OCI-LY7 (cell line): ENCODE measurements at places on chromosomes 5 and 9.

DNA sequence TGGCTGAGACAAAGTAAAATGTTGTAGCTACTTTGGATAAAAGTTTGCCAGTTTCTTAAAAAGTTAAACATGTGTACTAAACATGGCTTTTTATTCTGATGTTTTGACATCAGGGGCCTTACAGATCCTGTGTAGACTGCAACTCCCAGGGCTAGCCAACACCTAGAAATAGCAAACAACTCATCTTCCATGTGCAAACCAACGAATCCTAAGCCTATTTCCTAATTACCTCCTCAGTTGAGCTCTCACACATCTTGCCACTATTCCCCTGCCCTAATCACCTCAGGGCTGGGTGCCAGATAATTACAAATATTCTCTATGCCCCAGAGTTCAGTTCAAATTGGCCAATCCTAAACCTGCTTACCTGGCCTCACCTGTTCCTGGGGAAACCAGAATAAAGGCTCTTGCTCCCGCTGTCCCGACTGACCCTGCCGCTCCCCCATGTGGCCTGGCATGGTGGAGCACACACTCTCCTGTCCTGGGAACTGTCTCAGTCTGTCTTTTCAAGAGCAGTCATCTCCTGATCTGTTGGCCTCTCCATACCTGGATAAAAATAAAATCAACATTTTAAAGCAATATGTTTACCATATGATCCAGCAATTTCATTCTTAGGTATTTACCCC, 37.1 kb upstream of the FAM169A start:
- no peak for DNase-seq

DNA sequence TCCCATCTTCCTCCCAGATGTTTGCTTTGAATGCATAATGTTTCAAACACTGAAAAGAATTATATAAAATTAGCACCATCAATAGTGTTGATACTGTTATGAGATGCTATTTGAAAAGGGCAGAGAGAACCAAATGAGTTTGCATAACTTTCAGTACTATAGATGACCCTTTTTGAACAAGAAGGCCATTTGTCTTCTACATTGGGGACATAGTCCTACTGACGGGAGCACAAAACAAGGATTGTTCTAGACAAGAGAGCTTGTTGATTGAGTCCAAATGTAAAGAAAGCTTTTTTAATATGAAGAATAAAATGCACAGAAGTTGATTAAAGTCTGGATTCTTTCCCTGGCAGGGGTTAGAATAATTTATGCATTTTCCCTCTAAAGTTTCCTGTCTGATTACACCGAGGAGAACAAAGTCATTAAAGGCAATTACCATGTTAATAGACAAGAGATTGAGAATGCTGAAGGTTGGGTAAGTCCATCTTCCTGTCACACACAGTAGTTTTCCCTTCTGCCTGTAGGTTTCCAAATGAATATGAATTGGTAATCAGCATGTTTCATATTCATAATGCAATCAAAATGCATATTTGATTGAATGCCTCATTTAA, 32.8 kb upstream of the ADCY2 start:
- no peak for DNase-seq

DNA sequence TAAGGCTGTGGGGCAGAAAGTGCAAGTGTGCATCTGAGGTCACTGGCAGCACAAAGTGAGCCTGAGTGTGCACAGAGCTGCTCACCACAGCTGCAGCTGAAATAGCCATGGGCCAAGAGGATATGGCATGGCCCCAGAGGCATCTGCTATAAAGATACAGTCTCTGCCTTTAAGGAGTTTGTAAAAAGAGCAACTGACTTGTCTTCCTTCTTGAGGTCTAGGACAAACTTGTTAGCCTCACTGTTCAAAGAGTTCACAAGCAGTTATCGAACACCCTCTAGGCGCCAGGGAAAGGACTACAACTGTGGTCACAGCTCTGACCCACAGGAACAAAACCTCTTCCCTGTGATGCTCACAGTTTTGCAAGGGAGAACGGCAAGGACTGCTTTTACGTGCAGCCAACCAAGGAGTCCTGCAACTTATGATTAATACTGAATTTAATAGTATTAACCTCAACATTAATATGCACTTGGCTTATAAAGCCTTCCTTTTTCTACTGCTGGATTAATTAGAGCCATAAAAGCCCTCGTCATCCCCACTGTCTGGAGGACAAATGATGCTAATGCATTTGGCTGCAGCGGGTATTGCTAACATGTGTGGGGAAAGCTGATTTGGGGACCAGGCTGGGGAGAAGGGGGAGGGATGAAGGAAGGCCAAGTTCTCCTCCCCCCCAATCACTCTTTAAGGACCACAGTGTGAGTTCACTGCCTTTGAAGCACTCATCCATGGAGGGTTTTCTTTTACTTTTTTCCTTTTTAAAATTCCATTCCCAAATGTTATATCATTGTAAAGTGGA, 189.8 kb upstream of the TRIM32 start:
- DNase-seq, result no peak

DNA sequence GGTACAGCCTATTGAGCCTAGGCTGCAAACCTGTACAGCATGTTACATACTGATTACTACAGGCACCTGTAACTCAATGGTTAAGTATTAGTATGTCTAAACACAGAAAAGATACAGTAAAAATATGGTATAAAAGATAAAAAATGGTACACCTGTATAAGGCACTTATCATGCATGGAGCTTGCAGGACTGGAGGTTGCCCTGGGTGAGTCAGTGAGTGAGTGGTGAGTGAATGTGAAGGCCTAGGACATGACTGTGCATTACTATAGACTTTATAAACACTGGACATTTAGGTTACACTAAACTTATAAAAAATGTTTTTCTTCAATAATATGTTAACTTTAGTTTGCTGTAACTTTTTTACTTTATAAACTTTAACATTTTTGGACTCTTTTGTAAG, 171.3 kb downstream of the SLC28A3 start:
- no peak for DNase-seq

- DNase-seq, result no peak
These were observed 43.1 kb upstream of the NSMF start for GRCh38 chr9:137502008-137502911.

GRCh38 chr5:38462976-38463633, 93.3 kb downstream of the LIFR start:
- no peak for DNase-seq

- no peak for DNase-seq
These were observed 13.5 kb upstream of the BARX1 start for GRCh38 chr9:93968451-93969327.

DNA sequence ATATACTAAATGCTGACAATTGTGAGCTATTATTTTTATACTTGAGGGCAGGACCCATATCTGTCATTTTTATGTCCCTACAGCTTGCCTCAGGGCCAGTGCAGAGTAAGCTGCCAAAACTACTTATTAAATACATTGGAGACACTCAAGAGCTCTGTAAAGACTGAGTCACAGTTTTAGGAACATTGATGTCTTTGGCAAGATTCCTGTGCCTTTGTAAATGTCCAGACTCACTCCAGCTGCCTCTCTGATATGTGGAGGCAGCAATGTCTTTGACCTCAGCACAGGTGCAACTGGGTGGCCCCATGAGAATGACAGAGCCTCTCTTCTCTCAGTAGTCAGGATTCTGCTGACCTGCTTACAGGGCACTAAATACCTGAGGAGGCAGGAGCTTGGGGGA, 363.2 kb downstream of the OSTF1 start:
- no peak for DNase-seq

- DNase-seq, result no peak
These were observed 122.6 kb upstream of the KLF4 start for GRCh38 chr9:107612136-107612535.

DNA sequence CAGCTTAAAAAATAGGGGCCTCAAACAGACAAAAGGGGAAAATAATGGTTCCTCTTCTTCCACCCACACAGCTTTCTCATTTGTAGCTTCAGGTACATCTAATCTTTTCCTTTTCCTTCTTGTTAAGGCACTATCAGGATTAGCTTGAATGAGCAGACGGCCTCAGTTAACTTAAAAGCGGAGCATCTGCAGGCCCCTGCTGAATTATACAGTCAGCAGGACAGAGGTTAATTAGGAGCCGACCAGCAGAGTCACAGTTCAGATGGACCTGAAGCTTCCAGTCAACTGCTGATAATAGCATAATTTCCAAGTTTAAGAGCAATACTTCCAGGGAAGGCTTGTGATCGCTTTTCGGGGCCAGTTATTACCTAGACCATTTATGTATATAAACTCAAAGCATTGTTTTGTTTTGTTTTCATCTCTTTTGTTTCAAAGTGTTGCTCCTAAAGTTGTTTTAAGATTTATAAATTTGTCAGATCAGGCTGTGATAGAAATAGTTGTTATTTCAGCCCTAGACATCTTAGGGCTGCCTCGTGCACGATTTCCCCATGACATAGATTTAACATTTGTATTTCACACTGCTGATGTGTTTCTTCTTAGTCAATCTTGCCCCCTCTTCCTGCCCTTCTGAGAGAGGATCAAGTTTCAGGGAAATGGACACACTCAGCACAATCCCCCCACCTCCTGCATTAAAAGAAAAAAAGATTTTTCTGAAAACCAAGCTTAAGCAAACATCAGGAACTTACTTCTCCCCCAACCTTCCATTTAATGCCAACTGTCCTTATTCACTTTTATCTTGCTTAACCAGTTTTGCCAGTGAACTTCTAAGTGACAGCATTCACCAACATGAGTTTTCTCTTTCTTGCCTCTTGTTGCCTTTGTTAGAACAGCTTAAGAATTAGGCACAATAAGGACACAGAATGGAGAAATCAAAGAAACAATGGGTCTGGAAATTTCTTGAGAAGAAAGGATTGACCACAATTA, 449.8 kb downstream of the ARHGEF28 start:
- DNase-seq, result no peak

DNA sequence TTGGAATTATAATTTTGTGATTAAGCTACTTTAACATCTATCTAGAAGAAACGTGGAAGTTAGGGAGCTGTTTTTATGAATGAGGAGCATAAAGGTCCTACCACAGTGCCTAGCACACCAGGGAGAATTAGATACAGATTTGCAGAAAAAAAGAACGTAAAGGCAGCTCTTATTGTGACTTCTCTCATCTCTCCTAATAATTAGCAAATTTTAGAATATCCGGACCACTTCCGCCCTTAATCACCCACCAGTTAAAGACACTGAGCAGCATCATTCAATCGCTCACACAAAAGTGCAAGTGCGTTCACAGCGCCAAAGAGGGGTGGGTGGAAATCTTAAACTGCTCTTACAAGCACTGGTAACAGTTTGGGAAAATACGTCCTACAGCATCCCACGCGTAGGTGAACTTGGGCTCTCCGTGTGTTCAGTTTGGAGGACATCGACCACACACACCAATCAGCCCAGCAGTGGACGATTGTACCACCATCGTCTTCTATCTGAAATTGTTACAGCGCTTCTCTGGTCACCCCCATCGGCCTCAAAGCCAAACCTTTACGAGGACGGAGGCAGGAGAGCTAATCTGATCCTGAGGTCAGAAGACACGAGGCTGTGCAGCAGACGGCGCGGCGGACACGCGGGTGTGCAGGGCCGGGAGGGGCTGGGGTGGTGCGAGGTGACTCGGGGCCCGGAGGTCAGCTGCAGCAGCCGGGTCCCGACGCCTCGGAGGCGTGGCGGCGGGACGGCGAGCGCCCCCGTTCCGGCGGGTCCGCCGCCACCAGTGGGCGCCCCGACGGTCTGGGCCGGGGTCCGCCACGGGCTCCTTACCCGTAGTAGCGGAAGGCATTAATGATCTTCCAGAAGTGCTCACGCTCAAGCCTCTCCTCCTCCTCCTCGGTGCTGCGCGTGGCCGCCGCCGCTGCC, 646 bp downstream of the CARNMT1 start:
- peak; percentile 72 for DNase-seq

DNA sequence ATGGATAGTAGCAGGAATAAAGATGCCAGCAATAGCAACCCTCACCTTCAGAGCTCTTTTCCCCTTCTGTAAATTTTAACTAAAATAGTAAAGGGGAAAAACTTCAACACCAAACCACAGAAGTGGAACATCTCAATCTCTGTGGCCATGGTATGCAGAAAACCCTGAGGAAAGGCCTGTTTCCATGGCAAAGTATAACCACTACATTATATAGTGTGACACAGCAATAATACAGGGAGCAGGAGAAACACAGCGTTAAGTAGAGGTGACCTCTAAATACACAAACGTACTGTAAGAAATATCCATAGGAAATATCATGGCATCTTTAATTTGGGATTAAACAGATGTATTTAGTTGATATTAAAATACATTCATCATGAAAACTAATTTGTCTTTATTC, 106.4 kb downstream of the SLC24A2 start:
- no peak for DNase-seq

- DNase-seq, result no peak
These were observed 103.5 kb downstream of the NDUFAF2 start for GRCh38 chr5:61048534-61048933.

- no peak for DNase-seq
These were observed 48.7 kb downstream of the TIMD4 start for GRCh38 chr5:156914371-156914737.

GRCh38 chr5:1206521-1207412, 5.4 kb downstream of the SLC6A19 start:
- no peak for DNase-seq

DNA sequence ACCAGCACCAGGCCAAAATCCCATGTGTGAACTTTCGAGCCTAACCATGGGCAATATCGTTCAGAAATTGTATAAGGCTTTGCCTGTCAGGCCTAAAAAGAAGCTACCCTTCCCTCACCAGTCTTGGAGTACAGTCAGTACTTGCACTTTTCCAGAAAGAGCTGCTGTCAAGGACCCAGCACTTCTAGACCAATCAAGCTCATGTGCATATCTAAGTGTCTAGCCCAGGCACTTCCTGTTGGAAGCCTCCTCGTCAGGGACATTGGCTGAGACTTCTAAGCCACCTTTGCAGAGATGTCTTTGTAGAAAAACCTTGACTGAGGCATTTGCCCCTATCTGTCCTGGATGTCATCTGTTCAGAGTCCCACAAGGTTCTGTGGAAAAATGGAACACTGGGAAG, 1930.5 kb downstream of the EFNA5 start:
- DNase-seq, result no peak

DNA sequence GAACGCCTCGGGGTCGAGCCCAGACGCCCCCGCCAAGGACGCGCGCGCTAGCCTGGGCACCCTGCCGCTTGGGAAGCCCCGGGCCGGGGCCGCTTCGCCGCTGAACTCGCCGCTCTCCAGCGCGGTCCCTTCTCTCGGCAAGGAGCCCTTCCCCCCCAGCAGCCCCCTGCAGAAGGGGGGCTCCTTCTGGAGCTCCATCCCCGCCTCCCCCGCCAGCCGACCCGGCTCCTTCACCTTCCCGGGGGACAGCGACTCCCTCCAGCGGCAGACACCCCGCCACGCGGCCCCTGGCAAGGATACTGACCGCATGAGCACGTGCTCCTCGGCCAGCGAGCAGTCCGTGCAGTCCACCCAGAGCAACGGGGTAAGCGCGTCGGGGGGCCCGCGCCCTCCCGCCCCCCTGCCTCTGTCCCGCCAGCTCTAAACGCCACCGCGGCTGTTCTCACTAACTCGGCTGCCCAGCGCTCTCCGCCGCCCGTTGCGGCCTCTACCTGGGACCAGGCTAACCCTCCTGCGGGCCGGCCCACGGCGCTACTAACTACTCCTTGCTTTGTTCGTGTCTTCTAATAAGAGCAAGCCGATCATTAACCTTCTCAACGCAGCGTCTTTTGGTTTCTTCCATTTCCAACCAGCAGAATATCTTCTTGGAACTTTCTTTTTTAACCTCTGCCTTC, 93.6 kb upstream of the OTULINL start:
- DNase-seq, result no peak

GRCh38 chr9:22031655-22032411, 22.7 kb upstream of the CDKN2B start:
- no peak for DNase-seq

- DNase-seq, result no peak
These were observed 65.4 kb downstream of the PSMB7 start for GRCh38 chr9:124349675-124350493.
